ENCODE measurements at places on chromosomes 1 and 21. TPM values are rescaled to one million over a fixed set of nuclear protein-coding genes. Genes with fewer than 3 reads are reported as not detected.

Gene PTAFR
- total RNA-seq = not detected

GRCh38 chr1:117093091-117093534, 28.4 kb downstream of the TRIM45 start:
- DNase-seq = peak; percentile 19

DNA sequence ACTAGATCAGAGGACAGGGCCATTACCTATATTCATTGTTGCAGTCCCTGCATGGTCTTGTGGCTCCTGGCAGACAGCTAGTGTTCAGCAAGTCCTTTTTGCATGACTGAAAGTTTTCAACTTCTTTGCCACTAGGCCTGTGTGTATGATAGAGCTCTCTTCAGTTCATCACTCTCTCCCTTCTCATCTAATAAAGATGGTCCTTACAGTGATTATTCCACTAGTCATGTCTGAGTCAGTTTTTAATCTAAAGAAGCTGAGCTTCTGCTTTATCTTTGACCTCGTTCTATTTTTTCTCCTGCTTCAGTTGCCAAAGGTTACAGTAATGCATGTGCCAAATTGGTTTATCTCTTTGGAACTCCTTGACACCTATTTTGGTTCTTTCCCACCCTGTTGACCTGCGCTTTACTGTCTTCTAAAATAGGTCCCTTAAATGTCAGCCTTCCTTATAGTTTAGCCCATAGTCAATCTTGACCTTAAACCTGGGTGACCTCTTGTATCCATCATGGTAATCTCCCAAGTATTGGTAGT, 6.4 kb downstream of the CXADR start:
- no peak for DNase-seq

DNA sequence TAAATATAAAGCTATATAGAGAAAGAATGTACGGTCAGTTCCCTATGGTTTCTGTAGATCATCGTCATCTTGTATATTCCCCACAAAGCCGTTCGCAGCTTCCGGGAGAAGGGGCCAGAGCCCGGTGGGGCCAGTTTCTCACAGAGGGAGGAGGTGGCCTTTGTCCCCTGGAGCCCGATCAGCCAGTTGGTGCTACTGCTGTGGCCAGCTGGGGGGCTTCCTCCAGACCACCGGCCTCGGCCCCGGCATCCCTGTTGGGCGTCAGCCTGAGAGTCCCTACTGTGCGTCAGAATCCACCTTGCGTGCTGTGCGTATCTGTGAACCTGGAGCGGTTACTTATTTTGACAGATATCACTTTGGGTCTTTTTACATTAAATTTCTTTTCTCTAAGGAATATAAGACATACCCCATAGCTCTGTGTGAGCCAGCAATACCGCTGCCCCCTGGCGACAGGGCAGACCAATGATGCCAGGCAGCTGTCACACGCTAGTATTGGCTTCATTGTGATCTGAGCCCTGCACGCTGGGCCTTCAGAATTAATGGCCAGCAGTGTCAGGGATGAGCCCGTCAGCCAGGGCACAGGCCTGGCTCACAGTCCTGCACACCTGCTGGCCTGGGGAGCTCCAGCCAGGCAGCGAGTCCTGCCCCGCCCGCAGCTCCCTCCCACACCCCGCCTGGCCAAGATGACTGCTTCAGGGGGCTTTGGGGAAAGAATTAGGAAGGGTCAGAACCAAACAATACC, 145.9 kb downstream of the PGBD5 start:
- DNase-seq = no peak

- no peak for DNase-seq
These were observed 55.1 kb downstream of the RPL5 start for GRCh38 chr1:92886886-92887419.

- DNase-seq = no peak
These were observed 8.2 kb downstream of the IFFO2 start for GRCh38 chr1:18948048-18948912.

GRCh38 chr21:42654913-42655795, 1.7 kb downstream of the PDE9A start:
- DNase-seq = no peak

DNA sequence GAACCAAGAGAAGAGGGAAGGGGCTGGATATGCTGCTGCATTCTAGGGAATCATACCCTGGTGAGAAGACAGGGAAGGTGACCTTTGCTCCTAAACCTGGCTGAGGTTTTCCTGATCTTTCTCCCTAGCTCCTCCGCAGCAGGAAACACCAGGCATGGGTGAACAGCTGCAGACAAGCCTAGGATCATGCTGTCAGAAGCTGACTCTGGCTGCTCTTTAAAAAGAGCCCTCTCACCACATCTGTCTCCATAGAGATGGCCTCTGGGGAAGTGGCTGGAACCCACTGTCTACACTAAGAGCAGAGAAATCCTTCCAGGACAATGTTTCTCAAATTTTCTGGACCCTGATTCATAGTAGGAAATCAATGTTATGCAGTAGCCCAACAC, 57.6 kb downstream of the CD34 start:
- no peak for DNase-seq
